CD4-positive, alpha-beta T cell treated with Interleukin-6 at 100 ng/mL for 8 hours (primary cell): ENCODE measurements at places on chromosomes 3 and 15.

DNA sequence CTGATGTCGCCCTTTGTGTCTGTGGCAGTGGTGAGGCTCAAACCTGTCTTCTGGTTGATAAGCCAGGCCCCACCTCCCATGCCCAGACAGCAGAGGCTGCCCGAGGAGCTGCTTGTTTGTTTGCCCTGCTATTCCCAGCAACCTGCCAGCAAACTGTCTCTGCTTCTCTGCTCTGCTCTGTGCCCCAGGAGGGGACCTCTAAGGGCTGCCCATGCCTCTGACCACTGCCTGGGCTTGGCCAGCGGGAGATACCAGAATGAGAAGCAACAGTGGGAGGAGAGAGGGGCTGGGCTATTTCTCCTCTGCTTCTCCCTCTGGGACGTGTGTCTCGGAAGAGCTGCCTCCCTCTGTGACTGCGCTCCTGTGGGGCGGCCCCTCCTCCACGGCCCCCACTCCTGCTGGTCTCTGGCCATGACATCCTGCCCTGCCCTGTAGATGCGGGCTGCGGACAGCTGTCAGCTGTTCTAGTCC, 213.1 kb downstream of the RPLP1 start:
- DNase-seq: no peak

DNA sequence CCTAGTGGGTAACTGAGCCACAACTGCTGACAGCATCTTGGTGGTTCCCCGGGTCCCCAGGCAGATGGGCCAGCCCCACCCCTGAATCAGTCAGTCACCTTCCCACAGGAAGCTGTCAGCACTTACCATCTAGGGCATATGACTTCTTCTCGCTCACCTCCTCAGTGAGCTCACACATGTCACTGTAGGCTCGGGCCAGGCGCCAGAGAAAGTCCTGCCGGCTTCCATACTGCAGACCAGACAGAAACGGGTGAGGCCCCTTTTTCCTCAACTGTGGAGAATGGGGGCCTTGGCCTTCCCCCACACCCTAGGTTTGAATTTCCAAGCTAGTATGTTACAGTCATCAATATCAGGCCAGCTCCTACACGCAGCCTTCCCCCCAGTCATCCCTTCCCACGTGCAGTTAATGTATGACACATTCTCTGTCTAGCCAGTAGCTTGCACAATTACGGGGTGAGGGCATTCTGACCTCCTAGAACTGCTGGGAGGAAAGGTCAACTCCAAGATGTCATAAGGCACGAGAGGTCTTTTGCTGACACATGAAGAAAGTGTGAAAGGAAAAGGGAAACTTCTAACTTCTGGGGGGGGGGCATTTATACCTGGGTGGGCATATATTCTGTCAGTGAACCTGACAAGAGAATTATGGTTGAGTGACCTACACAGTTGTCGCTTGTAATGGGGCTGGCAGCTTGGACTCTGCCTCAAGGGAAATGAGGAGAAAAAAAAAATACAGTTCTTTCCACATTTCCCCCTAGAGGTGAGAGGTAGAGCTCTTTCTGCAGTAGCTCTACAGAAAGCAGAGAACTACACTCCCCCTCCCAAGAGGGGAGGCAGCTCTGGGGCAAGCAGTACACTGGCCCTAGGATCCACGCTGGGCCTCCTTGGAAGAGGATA, 10.9 kb downstream of the RMDN3 start:
- DNase-seq: peak; percentile 68

DNA sequence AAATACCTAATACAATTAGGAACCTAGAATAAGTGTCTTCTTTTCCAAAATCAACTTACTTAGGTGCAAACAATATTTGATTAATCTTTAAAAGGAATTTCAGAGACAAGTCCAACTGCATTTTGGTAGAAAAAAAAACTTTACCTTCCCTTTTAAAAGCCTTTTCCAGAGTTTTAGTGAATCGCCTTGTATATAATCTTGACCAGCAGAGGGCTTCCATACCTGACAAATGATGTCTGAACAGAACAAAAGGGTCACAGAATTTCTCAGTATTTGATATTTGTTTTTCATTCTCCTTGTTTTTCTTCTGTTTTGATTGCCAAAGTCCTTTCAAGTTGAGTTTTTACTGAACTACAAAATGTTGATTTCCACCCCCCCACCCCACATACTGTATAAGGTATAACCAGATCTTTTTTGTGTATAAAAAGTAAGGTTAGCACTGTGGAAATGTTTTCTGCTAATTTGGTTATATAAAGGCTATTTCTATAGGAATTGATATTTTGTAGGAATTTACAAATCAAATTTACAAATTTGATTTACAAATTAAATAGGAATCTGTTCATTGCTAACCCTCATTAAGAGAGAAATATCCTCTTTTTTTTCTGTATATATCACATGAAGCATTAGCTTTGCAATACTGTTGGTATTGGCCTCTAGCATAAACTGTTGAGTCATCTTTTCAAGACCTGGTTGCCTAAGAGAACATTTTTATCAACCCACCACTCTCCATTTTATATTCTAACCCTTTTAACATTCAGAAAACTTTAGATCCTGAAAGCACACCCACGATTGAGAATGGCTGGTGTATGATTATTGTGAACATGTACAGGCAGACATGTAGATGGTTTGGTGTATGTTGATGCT, 464.1 kb upstream of the RARB start:
- DNase-seq: no peak

DNA sequence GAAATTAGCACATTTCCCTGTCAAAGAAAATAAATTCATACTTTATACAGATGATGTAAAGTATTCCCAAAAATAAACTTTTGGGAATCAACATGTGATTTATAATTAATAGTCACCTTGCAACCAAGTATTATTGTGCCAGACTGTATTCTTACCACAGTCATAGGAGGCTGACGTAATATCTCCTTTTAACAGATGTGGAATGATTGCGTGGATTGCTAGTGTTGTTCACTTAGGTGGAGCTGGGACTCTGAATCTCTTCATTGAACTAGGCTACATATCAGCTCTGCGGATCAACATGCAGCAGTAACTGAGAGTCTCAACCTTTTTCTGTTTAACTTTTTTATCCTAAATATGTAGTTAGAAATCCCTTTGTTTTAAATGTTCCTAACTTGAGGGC, 37.2 kb downstream of the PXK start:
- DNase-seq: no peak

DNA sequence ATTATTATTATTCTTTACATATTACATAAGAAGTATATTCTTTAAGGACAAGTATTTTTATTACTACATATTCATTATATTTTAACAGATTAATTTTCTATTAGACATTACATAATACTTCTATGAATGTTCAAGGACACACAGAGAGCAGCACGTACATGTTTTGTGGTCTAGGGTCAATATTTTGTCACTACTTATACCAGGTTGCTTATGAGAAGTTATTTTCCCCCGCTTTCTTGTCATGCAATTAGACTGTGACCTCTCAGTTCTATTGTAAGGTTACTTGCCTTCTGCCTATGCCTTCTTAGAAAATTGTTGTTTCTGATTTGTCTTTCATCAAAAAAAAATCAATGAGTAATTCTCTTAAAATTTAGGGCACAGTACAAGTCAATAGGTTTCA, 21.5 kb downstream of the BCHE start:
- DNase-seq: no peak

DNA sequence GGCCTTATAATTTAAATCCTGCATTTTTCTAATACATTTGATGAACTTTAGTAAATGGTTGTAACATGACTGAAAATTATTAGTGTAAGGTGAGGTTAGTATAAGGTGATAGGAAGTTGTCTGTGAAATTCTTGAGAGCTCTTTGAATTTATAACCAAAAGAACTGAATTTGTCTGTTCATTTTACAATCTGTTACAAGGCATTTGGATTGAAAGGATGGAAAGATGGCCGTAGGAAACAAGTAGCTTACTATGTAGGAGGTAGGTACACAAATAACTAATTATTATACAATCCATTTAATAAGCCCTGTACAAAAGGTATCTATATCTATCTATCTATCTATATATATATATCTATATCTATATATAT, 6.6 kb downstream of the DIPK2A start:
- no peak for DNase-seq
